HFF-Myc (cell line): ENCODE measurements at places on chromosomes 5 and 9.

- no peak for DNase-seq
These were observed 80.8 kb upstream of the IL17B start for GRCh38 chr5:149459891-149460290.

GRCh38 chr5:6342689-6343315 is 35.5 kb downstream of the MED10 start:
- DNase-seq = no peak

GRCh38 chr9:69817202-69817601 is 3.4 kb upstream of the CFAP95 start:
- no peak for DNase-seq

DNA sequence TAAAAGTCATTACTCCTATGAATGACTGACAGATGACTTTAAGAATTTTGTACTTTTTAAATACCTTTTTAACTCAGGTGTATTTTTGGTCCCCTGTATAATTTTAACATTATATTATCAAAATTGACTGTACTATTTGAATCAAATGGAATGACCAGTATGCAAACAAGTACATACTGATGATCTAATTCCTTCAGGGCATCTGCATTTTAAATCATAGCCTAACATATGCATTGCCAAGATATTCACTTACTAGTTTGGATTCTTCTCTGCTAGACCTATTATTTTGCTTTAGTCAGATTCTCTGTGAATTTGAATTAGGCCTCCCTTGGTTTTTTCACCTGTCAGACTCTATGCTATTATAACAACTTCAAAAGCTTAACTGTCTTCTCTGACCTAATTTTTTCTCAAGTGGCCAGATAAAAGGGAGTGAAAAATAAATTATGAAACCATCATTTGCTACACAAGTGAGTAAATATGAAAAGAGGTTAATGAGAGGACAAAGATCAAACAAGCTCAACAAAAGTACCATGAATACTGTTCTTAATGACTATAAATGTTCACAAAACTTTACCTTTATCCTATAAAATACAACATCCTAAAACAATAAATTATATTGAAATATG is 1505.2 kb upstream of the CDH9 start:
- DNase-seq = no peak

GRCh38 chr5:14038341-14038959 is 94.0 kb upstream of the DNAH5 start:
- peak; percentile 94 for DNase-seq

DNA sequence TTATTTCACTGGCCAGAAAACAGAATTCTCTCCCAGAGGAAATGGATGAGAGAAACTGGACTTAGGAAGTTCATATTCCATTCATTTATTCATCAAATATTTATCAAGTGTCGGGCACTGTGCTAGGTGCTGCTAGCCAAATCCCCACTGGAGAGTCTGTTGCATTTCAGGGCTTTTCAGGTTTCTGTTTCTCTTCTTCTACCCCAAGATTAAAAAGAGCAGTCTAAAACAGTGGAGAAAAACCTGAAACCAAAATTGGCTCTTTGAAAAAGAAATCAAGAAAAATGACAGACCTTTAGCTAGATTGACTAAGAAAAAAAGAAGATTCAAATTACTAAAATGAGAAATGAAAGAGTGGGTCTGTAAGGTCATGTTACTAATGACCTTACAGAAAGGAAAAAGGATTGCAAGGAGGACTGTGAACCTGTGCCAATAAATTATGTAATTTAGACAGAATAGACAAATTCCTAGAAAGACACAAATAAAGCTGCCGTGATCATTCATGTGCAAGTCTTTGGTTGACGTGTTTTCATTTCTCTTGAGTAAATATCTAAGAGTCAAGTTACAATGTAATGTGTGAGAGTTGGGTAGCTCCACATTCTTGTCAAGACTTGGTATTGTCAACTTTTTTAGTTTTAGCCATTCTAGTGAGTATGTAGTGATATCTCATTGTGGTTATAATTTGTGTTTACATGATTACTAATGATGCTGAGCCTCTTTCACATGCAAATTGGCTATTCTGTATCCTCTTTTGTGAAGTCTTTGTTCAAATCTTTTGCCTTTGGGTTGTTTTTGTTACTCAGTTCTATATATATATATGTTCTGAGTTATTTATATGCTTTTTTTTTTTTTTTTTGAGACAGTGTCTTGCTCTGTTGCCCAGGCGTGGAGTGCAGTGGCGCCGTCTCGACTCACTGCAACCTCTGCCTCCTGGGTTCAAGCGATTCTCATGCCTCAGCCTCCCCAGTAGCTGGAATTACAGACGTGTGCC is 23.7 kb downstream of the SNX30 start:
- DNase-seq = no peak

DNA sequence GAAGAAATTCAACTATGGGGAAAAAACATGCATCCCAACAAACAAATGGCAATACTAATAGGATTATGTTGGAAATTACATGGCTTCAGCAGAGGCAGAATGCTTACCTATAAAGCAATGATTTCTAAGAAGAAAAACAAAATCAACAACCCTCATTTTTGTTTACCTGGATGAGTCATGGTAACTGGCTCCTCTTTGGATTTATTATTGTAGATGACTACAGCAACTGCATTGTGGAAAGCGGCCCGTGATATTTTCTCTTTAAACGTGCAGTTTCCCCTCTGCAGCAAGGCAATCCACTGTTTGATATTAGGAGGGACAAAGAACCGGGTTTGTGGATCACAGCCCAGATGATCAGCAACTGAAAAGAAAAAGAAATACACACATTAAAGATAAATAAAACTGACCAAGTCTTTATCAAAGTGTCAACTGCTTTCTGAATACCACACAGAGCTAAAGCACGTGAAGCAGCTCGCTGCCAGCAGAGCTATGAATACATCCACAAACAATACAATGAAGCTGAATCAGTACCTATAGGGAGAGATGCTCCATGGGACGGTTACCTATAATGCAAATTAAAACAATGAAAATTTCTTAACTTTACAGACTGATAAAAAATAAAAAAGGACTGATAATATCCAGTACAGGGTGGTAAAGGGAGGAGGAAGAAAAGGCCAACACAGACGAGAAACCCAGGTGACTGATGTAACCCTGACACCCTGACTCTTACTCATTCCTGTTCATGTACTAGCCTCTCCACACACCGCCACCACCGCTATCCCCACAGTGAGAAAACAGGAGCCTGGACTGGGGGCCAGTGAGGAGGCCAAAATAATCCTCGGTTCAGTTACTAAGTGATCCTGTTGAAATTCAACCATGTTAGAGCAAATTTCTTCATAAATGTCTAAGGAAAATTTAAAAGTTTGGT is 31.0 kb downstream of the RNF130 start:
- DNase-seq = no peak

GRCh38 chr5:131296213-131296672 is 32.4 kb downstream of the CDC42SE2 start:
- no peak for DNase-seq
